ENCODE measurements at places on chromosomes 6 and 20.
A peak's percentile ranks its signal among the peaks of the same experiment; 100 is the strongest.

DNA sequence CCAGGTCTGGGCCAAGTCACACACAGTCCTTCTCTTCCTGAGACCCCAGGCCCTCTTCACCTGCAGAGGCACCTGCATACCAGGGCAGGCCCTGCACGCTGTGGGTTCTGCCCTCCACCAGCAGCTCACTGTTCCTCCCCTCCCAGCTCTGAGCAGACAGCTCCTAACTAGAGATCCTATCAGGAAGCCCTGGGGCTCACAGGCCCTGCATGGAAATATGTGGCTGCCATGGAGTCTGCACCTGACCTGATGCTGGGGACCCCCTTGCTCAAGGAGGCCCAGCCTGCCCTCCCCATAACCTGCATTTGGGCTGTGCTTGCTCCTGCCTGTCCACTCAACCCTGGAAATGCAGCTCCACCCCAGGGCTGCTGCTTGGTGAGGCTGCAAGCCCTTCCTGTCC is 14.6 kb upstream of the HLA-G start:
- DNase-seq = no peak

DNA sequence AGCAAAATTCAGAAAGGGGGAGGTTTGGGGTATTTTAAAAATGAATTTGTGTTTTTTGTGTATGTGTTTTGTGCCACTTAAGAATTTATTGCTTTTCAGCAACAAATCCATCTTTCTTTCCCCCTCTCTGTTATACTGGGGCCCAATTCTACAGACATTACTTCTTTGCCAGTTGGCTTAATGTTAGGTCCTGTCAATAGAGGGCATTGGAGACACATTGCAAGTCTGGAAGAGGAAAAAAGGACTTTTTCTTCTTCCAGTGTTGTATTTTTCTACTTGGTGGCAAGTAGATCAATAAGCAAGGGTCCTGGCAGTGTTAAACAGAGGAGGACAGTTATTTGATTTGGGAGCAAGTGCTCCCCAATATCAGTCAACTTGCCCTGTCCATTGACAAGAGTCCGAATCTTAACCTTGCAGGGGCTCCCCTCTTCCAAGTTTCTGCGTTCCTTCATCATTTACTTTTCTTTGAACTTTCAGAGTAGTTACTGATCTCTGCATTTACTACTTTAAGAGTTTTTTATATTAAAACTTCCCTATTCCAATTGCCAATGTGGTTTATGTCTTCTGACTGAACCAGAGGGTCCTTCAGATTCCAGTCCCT is 23.4 kb downstream of the SCML4 start:
- no peak for DNase-seq

- no peak for DNase-seq
Observed at GRCh38 chr6:97401533-97401932, 118.5 kb upstream of the MMS22L start.

DNA sequence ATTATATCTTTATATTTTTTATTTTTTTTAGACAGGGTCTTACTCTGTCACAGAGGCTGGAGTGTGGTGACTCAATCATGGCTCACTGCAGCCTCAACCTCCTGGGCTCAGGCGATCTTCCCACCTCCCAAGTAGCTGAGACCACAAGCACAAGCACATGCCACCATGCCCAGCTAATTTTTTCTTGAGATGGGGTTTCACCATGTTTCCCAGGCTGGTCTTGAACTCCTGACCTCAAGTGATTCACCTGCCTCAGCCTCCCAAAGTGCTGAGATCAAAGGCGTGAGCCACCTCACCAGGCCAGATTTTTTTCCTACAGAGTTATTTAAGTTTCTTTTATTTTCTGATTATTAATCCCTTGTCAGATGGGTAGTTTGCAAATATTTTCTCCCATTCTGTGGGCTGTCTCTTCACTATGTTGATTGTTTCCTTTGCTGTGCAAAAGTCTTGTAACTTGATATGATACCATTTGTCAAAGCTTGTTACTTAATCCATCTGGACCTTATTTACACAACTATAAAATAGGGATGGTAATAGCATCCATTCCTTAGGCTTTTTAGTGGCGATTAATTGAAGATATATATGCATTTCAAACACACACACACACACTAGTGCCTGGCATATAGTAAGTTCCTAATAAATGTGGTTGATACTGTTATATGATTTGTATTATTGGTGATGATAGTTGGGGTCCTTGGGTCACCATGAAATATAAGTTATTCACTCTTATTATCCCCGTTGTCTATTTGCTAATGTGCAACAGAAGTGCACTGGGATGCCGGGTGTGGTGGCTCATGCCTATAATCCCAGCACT is 187.1 kb downstream of the BCAS1 start:
- no peak for DNase-seq

- DNase-seq = no peak
Observed at GRCh38 chr6:353642-354614, 37.6 kb upstream of the IRF4 start.

- DNase-seq = no peak
Observed at GRCh38 chr6:12048609-12049008, 36.5 kb downstream of the HIVEP1 start.

- no peak for DNase-seq
Observed at GRCh38 chr20:2749343-2749950, 51.0 kb downstream of the CPXM1 start.

GRCh38 chr6:150139533-150139932 is 3.3 kb upstream of the PPP1R14C start:
- no peak for DNase-seq

GRCh38 chr20:63369724-63370617 is 8.8 kb upstream of the CHRNA4 start:
- DNase-seq = no peak

GRCh38 chr20:37534401-37535157 is 6.9 kb upstream of the BLCAP start:
- no peak for DNase-seq

- no peak for DNase-seq
Observed at GRCh38 chr6:169266746-169267591, 13.3 kb upstream of the THBS2 start.

- no peak for DNase-seq
Observed at GRCh38 chr6:30450548-30450908, 38.8 kb upstream of the HLA-E start.

- DNase-seq = peak; percentile 91
Observed at GRCh38 chr6:29752451-29753308, 29.4 kb downstream of the HLA-F start.

- DNase-seq = no peak
Observed at GRCh38 chr20:51372176-51372803, 170.2 kb downstream of the NFATC2 start.

DNA sequence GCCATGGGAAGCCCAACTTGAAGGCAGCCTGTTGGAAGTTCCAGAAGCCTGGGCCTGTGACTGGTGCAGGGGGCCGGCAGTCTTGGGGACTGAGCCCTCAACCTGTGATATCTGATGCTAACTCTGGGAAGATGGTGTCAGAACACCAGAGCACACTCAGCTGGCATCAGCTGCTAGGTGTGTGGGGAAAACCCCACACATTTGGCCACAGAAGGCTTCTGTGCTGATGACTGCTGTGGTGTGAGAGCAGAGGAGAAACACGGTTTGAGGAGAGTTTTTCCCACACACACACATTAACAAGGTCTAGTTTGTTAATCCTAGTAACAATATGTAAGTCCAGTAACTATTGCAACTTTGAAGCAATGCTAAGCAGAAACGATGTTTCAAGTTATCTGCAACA is 78.0 kb downstream of the PSMB1 start:
- no peak for DNase-seq
